ENCODE measurements at places on chromosomes 6 and 20. TPM values are rescaled to one million over a fixed set of nuclear protein-coding genes. Genes with fewer than 3 reads are reported as not detected.

GABRR1 gene
- not detected for polyA plus RNA-seq

ARHGAP18 gene
- polyA plus RNA-seq: 2.9 TPM

SLC17A9 gene
- polyA plus RNA-seq: 138 TPM

EEF1A2 gene
- not detected for polyA plus RNA-seq

SLCO4A1 gene
- polyA plus RNA-seq: 1.3 TPM

PTK6 gene
- polyA plus RNA-seq: 0.36 TPM

RAB44 gene
- polyA plus RNA-seq: not detected

GPR6 gene
- polyA plus RNA-seq: not detected

ZNF335 gene
- 4.1 TPM for polyA plus RNA-seq

STMND1 gene
- not detected for polyA plus RNA-seq

MUCL3 gene
- polyA plus RNA-seq: not detected

PHACTR1 gene
- 0.67 TPM for polyA plus RNA-seq

PRL gene
- polyA plus RNA-seq: not detected

OR12D3 gene
- polyA plus RNA-seq: not detected

RGS17 gene
- polyA plus RNA-seq: 0.06 TPM

PTCRA gene
- 0.63 TPM for polyA plus RNA-seq

RCAN2 gene
- 2.8 TPM for polyA plus RNA-seq

HSPA1B gene
- polyA plus RNA-seq: 30.6 TPM

ARFGEF3 gene
- 0.13 TPM for polyA plus RNA-seq

HLA-DQA1 gene
- 10.2 TPM for polyA plus RNA-seq

TGM3 gene
- 0.28 TPM for polyA plus RNA-seq

NFYA gene
- 2.2 TPM for polyA plus RNA-seq

RAB23 gene
- polyA plus RNA-seq: 1.7 TPM

TOMM6 gene
- 123 TPM for polyA plus RNA-seq

COL19A1 gene
- polyA plus RNA-seq: not detected

METTL24 gene
- 0.23 TPM for polyA plus RNA-seq

TAP1 gene
- polyA plus RNA-seq: 14.3 TPM

BMP7 gene
- polyA plus RNA-seq: not detected

NHLRC1 gene
- polyA plus RNA-seq: 2.4 TPM

TSHZ2 gene
- polyA plus RNA-seq: 7.6 TPM

UNC5CL gene
- polyA plus RNA-seq: 4.7 TPM

LGSN gene
- 0.03 TPM for polyA plus RNA-seq

FILIP1 gene
- 1.3 TPM for polyA plus RNA-seq

EYS gene
- 0.63 TPM for polyA plus RNA-seq

RIPOR2 gene
- polyA plus RNA-seq: 1.6 TPM

SLC22A16 gene
- polyA plus RNA-seq: not detected

RNF8 gene
- polyA plus RNA-seq: 6.1 TPM

SLC17A2 gene
- polyA plus RNA-seq: 32.3 TPM

MDN1 gene
- polyA plus RNA-seq: 16.0 TPM

DAAM2 gene
- 1.9 TPM for polyA plus RNA-seq

ABHD16B gene
- not detected for polyA plus RNA-seq

C6orf58 gene
- polyA plus RNA-seq: not detected

MUC22 gene
- not detected for polyA plus RNA-seq

MBOAT1 gene
- 1.5 TPM for polyA plus RNA-seq

SLC22A23 gene
- polyA plus RNA-seq: 9.9 TPM

CD40 gene
- polyA plus RNA-seq: 9.4 TPM

SOX18 gene
- 1.1 TPM for polyA plus RNA-seq

Data from liver (tissue), 10 donors.